Astrocyte of the hippocampus (primary cell): ENCODE measurements at places on chromosomes 11 and 22.
A peak's percentile ranks its signal among the peaks of the same experiment; 100 is the strongest.

GRCh38 chr11:64249563-64250414 is 1.5 kb upstream of the PLCB3 start:
- DNase-seq: no peak

- DNase-seq: no peak
These were observed 18.3 kb downstream of the RRAS2 start for GRCh38 chr11:14340721-14341120.

DNA sequence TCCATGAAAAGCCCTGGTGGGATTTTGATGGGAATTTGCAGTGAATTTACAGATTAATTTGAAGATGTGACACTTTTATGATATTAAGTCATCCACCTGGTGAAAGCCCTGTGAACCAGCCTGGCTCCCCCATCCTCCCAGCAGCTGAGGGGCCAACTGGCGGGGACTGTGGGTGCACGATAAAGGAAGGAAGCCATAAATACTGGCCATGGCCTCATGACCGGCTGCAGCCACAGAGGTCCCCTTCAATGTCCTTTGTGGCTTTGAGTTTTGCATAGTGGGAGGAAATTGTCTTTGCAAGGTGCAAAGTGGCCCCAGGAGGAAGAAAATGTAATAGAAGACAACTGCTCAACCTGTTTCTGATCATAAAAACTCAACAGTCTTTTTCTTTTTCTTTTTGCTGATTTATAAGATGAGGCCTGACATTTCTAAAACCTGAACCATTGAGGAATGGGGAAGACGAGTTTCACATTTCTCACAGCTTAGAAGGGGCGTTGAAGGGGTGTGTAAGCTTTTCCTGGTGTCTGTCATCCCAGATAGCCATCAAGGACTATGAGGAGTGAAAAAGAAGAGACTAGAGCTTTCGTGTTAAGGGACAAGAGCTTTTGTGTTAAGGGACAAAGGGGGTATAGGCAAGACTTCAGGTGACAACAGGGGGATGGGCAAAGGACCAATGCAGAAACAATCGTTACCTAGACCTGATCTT is 6.3 kb upstream of the NDUFV1 start:
- DNase-seq: no peak

DNA sequence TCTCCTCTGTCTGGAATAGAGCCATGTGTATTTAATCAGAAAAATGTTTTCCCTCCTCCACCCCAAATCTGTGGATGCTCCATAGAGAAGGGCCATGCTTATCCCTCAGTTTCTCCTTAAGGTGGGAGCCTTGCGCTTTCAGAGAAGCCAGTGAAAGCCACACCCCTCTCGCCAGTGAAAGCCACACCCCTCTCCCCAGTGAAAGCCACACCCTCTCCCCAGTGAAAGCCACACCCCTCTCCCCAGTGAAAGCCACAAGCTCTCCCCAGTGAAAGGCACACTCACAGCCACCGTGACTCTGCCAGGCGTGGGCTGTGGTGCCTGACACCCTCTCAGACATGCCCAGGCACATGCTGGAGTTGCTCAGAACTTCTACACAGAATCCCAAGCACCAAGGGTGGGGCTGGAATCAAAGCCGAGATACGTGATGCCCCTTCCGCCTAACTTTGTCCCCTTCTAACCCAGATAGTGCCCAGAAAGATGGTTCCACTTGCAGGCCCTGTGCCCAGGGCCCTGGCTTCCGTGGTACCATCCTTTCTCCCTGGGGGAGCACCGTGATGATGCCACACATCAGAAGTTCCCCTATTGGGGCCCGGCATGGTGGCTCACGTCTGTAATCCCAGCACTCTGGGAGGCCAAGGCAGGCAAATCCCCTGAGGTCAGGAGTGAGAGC is 16.5 kb upstream of the PRR5 start:
- peak; percentile 48 for DNase-seq

DNA sequence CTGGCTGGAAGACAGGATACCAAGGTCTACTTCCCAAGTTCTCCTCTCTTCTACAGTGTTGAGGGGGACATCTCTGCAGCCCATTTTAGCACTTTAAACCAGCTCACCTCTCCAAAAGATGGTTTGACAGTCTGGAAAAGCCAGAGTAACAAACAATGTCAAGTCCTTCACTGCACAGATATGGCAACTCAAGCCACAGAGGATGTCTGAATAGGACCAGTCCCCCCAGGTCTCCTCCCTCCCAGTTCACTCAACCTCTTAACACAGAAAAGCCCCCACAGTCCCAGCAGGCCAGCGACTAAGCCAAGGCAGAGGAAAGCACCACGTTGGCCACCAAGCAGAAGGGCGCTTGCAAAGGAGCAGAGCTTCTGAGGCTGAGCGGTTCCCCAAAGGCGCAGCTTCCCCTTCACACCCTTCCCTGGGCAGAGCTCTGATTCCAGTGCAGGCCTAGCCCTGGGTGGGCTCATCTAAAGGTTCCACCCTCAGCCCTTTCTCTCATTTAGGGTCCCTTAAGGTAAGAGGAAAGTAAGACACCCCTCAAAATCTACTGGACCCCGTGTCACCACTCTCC is 62.7 kb downstream of the PAK1 start:
- peak; percentile 40 for DNase-seq

- DNase-seq: no peak
These were observed 7.8 kb downstream of the APOL5 start for GRCh38 chr22:35725521-35725920.

- no peak for DNase-seq
These were observed 100.0 kb downstream of the CCDC34 start for GRCh38 chr11:27263046-27263445.

GRCh38 chr11:67648140-67648795 is 2.3 kb downstream of the ACY3 start:
- DNase-seq: no peak

GRCh38 chr11:70590356-70590991 is 192.1 kb downstream of the CTTN start:
- DNase-seq: peak; percentile 29

DNA sequence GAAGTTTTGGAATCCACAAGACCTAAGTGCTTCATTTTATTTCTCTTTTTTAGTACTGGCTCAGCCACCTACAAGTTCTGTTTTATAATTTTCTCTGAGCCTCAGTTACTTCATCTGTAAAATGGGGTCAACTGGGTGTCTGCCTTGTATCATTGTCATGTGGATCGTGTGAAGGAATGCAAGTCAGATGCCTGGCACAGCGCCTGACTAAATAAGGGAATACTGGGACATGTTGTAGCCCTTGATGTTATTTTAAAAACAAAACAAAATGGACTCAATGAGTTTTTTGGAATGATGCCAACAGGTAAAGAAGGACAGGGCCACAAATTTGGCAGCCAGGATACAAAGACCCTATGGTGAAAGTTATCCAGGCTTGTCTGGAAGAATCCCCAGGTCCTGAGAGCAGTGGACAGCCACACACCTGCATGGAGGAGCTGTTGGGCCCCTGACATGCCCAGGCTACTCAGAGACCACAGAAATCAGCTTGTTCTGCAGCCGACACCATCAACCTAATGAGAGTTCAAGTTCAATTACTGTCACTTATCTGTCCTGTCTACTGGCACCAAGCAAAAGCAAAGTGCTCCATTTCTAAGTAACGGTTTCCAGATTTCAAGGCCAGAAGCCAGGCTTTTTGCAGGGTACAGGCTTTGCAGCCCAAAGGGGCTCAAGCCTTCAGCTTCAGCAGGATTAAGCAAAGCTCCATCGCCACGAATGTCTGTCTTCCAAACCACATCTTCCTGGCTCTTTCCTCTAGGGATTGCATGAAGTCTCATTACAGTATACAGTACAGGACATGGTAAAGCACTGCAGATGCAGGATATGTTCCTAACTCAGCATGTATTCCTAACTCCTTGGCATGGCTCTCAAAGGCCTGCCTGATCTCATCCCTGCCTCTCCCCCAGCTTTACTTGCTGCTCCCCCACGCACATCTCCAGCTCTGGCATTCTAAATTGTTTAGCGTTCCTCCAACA is 18.4 kb downstream of the DKK3 start:
- DNase-seq: no peak

- DNase-seq: peak; percentile 39
These were observed 79.3 kb downstream of the DSCAML1 start for GRCh38 chr11:117717485-117718314.

GRCh38 chr11:13045734-13046133 is 36.6 kb downstream of the RASSF10 start:
- no peak for DNase-seq

DNA sequence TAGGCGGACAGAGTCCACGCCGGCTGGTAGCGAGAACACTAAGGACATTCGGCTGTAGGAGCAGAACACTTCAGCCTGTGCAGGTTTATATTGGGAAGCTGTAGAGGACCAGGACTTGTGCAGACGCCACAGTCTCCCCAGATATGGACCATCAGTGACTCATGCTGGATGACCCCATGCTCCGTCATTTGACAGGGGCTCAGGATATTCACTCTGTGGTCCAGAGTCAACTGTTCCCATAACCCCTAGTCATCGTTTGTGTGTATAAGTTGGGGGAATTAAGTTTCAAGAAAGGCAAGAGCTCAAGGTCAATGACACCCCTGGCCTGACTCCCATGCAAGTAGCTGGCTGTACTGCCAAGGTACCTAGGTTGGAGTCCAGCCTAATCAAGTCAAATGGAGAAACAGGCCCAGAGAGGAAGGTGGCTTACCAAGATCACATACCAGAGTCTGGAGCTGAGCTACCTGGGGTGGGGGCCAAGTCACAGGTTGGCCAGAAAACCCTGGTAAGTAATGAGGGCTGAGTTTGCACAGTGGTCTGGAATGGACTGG is 17.2 kb downstream of the P2RY2 start:
- DNase-seq: no peak

DNA sequence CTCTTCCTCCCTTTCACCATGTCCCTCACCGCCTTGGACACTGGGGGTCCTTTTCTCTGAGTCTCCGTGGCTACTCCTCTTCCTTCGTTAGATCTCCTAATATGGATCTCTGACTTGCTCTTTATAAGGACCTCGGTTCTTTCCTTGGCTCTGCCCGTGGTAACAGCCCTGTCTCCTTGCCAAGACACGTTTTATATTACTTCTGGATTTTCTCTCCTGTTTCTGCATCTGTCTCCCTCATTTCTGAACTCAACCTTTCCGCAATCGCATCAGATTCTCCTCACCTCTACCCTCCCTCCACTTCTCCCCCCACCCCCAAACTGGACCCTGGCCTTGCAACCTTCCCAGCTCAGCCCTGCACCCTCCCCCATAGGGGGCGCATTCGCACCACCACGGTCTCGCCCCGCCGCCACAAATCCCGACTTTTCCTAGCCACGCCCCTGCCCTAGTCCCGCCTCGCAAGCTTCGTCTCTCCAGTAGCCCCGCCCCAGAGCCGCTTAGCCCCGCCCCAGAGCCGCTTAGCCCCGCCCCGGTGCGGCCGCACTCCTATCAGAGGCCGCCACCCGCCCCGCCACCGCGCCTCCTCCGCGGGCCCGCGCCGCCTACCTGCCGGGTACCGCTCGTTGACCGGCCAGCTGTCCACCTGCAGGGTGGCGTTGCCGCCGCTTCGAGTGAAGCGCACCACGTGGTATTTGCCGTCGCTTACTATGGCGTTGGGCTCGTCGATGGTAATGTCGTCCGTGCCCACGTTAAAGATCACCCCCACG is 39.0 kb downstream of the SLC22A12 start:
- DNase-seq: no peak

DNA sequence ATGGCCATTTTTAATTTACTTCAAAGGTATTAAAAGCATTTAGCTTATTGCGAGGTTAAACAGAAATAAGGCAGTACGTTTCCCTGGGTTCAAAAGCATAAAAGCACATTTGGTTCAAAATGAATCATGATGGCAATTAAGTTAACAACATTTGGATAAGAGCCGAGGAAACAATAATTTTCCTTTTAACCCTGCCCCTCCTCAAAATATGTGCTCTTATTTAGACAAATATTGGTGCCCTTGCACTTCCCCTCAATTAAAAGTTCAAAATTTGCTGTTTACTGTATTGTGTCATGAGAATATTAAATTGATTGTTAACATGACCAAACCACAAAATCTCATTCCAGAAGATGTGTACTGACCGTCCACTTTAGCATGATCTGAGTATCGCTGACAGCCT is 48.7 kb downstream of the VSIG10L2 start:
- DNase-seq: no peak

GRCh38 chr11:129375751-129376657 is at the start of gene BARX2:
Gene BARX2, plus strand, starts transcription at chr11:129375848. Its CDS starts 188 bp downstream, at chr11:129376036.
- peak; percentile 88 for DNase-seq

- DNase-seq: no peak
These were observed 2.8 kb downstream of the MAP3K11 start for GRCh38 chr11:65611028-65611757.

- peak; percentile 74 for DNase-seq
These were observed 16.0 kb upstream of the BMAL1 start for GRCh38 chr11:13261591-13262061.

GRCh38 chr11:44858796-44859527 is 91.7 kb downstream of the TP53I11 start:
- peak; percentile 55 for DNase-seq

DNA sequence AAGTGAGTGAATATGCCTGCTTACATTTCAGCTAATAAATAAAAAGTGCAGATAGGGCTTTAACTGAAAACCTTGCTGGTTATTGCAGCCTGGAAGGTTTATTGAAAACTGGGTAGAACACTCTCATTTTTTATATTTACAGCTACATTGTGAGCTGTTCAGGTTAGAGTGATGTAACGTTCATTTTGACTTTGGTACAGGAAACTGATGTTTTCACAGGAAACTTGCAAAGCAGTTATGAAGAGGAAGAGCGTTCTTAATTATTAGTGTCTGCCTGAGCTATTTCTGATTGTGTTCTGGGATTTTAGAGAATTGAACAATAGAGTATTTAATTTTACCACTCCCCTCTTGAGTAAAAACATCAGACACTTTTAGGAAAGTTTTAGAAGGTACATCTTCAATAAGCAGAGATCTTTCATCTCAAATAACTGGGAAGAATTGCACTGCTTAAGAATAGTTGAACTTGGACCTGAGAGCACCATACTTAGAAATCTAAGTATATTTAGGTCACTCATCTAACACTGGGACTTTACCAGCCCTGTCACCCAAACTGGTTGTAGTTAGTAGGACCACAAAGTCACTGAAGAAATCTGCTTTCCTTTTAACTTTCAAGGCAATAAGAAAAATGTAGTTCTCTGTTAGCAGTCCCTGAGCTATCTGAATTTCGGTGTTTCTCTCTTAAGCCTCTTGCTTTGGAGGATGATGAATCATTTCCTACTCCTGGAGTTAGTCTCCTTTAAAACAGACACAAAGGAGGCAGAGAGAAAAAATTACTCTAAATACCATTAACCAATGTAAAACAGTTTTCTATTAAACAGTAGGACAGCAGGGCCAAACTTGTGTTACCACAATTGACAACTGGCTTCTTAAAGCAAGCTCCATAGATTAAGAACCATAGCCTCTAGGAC is 128.6 kb upstream of the DDI1 start:
- DNase-seq: peak; percentile 38

- DNase-seq: peak; percentile 92
These were observed 91.8 kb downstream of the SWAP70 start for GRCh38 chr11:9755561-9756185.

- peak; percentile 19 for DNase-seq
These were observed 170.9 kb downstream of the KIRREL3 start for GRCh38 chr11:126829716-126830115.

DNA sequence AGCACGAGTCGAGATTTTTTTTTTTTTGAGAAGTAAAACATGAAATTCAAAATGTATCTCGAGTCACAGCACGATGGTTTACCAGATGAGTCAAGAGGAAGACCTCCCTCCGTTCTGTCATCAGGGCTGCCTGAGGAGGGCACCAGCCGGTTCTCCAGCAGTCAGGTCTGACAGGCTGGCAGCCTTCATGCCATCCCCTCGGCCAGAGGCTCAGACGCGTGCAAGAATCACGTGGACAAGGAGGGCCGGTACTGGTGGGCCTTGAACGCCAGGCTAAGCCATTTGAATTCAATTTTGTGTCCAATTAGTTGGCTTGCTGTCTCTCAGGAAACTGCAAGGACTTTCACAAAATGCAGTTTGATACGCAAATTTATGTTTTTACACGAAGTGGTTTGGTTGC is 1412.2 kb downstream of the BRD1 start:
- no peak for DNase-seq
